Stimulated activated naive CD4-positive, alpha-beta T cell treated with Interleukin-2 at 50 U/mL for 16 hours (primary cell): ENCODE measurements at places on chromosomes 4 and X.

DNA sequence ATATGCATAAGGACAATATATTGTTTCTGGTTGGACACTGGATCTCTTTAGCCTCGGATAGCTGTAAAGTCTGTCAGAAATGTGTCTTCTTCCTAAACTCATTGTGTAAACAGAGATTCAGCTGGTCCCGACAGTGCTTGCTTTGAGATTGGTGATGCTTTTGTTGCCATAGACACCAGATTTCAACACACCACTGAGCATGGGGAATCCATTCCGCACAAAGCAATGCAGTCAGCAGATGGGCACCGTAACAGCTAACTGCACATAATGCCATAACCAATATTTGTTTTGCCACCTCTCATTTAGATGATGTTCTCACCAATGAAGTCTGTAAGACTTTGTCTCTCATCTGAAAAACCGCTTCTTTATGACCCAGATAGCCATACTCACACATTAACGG is 33.3 kb upstream of the FAM47C start:
- no peak for DNase-seq

DNA sequence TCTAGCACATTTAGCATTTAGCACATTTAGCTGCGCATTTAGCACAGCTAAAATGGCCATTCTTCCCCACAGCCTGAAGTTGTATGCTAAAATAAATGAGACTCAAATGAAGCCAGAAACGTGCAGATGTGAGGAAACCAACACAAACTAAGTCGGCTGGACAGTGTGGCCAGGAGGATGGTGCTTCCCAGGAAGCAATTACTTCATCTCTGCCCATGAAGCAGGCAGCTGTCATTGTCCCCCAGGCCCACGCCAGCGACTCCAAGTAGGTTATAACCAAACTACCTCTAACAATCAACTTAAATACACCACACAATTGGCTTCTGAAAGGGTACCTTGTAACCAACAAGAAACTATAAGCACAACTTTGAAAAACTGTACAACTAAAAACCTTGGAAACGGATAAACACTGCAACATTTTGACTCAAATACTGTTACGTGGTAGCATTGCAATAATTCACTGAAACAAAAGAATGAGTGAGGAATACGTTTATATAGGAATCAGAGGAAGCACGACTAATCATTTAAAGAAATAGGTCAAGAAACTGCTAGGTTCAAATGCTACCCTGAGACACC is 39.2 kb downstream of the AFAP1 start:
- DNase-seq: no peak

- DNase-seq: no peak
Measured at GRCh38 chr4:72966652-72967051, 102.9 kb downstream of the COX18 start.

DNA sequence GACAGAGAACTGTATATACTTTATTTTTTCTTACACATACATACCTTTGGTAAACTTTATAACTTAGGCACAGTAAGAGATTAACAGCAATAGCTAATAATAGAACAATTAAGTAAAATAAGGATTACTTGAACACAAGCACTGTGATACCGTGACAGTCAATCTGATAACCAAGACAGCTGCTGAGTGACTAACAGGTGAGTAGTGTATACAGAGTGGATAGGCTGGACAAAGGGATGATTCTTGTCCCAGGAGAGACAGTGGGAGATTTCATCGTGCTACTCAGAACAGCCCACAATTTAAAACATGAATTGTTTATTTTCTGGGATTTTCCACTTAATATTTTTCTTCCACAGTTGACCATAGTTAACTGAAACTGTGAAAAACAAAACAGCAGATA is 411.8 kb downstream of the PPP1R2C start:
- DNase-seq: no peak

DNA sequence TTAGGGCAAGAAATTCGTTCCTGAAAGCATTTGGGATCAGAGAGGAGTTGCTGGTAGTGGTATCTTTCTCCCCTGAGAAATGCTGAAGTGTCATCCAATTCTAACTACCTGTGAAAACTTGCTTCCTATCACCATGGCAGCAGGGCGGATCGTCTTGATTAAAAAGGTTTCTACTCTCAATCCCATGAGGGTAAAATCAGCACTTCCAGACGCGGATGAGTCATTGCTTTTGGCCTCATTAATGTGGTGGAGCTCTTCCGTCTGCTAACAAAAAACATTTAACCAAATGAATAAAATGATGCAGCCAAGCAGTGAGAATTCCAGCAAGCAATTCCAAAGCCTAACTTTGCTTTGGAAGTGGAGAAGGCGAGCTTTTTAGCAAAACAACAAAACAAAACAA is 325.6 kb downstream of the CAMK2D start:
- DNase-seq: peak; percentile 5

GRCh38 chrX:140697618-140698017 is 11.9 kb upstream of the LINC00632 start:
- DNase-seq: no peak

GRCh38 chrX:154458116-154458953 is at the start of gene PLXNA3:
Gene PLXNA3 (plus strand): TSS chrX:154458281. CDS start chrX:154460184, 1,903 bp downstream.
- DNase-seq: peak; percentile 57

DNA sequence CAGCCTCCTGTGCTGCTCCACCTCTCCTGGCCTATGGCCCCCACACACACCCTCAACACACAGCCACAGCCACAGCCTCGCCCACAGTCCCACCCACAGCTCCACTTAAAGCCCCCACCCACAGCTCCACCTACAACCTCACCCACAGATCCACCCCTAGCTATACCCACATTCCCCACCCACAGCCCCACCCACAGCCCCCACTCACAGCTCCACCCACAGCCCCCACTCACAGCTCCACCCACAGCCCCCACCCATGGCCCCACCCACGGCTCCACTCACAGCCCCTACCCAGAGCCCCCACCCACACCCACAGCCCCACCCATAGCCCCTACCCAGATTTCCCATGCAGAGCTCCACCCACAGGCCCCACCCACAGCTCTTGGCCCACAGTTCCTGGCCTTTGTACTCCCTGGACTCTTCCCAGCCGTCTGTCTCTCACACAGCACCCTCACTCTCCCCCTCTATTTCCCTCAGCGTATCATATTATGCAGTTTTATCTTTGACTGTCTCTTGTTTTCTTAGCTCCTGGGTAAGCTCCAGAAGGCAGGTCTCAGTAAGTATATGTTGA is 322.5 kb downstream of the EVC2 start:
- DNase-seq: no peak
